ENCODE measurements at places on chromosomes 2 and 18.

- DNase-seq: no peak
These were observed 1.1 kb upstream of the SEH1L start for GRCh38 chr18:12946549-12947284.

DNA sequence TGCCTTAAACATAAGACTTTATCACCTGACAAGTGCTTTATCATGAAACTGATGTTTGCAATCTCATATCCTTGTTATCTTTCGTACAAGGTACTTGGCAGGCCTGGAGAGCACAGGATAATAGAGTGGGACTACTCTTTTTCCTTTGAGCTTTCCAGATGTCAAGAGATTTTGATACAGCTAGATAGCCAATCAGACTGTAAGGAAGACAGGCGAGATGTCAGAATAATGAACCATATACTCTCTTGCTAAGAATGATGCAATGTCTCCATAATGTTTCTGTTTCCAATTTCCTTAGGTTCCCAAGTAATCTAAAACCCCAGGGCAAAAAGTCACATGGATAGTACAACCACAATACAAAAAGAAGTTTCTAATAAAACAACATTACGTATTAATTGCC lies 313.1 kb downstream of the PDE11A start:
- DNase-seq: no peak

DNA sequence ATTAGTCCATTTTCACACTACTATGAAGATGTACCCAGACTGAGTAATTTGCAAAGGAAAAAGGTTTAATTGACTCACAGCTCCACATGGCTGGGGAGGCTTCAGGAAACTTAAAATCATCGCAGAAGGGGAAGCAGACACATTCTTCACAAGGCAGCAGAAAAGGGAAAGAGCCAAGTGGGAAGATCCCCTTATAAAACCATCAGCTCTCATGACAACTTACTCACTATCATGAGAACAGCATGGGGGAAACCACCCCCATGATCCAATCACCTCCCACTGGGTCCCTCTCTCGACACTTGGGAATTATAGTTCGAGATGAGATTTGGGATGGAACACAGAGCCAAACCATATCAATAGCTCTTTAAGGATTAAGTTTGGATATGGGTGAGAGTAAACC lies 246.1 kb upstream of the CYRIA start:
- no peak for DNase-seq

- no peak for DNase-seq
These were observed 6.6 kb upstream of the NPC1 start for GRCh38 chr18:23592911-23593310.

DNA sequence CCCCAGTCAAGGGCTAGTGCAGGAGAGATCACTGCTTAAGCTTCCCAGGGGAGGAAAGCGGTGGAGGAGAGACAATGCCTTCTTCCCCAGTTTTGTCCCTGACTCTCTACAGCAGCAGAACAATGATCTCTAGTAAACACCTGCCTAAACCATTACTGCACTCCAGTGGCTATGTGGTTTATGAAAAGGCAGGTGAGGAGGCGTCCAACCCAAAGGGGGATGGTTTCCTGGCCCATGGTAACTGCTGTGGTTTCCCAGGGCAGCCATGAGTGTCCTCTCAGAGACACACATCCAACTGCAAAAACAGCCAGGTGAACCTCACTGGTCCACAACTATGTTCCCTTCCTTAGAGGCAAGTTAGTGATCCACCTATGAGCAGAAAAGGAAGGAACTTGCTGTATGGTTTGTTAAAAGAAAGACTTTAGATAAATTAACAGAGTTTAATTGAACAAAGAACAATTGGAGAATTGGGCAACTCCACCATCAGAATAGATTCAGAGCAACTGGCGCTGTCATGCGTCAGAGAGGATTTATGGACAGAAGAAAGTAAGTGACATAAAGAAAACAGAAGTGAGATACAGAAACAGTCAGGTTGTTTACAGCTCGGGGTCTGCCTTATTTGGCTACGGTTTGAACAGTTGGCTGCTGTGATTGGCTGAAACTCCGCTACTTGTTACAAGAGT lies 4.8 kb upstream of the TTC39C start:
- peak; percentile 71 for DNase-seq

DNA sequence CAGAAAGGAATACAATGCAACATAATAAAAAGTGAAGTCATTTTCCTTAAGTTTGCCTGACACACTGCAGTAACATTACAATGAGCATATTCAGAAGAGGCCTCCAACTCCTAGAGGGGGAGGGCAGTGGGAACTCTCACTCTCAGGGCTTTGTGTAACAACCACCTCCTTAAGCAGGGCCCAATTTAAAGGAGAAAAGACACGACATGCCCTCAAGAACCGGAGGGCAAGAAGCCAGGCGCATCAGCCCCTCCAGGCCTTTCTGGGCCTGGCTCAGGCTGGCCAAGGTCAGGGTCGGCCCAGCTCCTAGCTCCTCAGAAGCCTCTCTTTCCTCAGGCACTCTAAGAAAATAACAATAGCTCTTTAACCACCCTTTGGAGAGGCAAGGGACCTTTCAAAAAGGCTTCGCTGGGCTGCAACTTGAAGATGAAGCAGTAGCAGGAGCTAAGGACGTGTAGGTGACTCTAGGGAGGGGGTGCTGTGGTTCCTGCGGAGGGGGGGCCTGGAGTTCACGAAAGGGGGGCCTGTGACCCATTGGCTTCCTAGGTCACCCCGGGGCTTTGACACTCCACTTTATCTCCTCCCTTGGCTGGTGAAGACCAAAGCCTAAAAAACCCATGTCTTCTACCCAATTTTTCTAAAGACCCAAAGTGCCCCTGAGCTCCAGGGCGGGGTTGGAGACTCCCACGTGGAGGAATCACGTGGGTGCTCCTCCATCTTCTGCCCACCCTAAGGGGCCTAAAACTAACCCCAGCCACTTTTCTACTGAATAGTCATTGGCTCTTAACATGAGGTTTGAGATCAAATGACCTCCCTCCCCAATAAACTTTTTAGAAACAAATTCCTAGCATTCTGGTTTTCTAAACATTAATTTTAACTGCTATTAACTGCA lies 13.3 kb downstream of the SERTAD2 start:
- no peak for DNase-seq

DNA sequence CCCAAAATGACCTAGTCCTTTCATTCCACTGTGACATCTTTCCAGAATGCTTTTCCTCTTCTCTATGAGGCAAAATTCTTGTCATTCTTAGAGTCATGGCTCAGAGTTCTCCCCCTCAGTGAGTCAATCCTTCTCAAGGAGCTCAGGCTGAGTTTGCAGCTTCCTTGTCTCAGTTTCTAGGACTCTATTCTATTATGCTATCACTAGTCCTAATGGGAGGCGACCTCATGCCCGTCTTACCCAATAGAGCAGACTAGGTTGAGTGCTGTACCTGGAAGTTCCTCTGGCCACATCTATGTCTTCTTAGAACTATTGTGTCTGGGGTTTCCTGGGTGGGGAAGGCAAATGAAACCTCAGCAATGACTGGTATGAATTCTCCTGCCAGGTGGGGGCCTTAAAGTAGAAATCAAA lies 51.5 kb downstream of the HAUS1 start:
- DNase-seq: peak; percentile 67

DNA sequence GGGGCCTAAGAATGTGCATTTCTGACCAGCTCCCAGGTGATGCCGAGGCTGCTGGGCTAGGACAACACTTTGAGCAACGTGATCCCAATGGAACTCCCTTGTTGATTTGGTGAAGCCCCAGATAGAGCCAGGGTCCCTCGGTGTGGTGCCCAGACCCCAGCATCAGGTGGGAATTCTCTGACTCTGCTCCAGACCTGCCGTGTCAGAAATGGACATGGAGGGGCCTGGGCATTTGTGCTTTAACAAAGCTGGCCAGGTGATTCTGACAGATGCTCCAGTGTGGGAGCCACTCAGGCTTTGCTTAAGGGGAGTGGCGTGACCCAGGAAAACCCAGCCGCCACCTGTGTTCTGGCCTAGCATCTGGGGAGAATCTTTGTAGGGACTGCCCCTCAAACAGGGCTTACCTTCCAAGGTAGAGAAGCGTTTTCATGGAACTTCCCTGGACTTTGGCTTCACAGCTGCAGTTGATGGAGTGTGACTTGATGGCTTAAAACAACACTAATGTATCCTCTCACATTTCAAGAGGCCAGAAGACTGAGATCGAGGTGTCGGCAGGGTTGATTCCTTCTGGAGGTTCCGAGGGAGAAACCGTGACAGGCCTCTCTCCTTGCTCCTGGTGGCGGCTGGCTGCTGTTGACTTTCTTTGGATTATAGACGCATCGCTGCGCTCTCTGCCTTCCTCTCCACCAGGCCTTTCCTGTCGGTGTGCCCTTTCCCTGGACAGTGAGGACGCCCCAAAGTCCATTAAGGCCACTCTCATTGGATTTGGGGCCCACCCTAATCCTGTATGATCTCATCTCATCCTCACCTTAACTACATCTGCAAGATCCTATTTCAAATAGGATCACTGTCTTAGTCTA lies 57.0 kb upstream of the HDAC4 start:
- no peak for DNase-seq

GRCh38 chr2:32835148-32835547 lies 111.6 kb upstream of the LTBP1 start:
- DNase-seq: no peak

GRCh38 chr2:27422958-27423357 lies 5.5 kb upstream of the NRBP1 start:
- DNase-seq: no peak

- DNase-seq: no peak
These were observed 39.9 kb downstream of the NCK2 start for GRCh38 chr2:105784589-105784988.

DNA sequence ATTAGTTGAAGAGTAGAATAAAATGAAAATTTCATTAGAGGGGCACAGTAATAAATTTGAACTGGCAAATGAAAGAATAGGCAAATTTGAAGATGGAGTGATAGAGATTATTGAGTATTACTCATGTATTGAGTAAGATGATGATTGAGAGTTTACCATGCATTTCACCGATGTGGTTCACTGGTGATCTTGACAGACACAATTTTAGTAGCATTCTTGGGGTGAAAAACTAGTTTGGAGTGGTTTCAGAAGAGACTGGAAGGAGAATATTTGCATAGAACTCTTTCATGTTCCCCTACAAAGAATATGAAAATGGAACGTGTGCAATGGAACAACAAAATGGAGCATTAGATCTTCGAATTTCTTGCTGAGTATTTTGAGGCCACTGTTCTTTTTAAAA lies 121.4 kb downstream of the ASXL3 start:
- DNase-seq: no peak

DNA sequence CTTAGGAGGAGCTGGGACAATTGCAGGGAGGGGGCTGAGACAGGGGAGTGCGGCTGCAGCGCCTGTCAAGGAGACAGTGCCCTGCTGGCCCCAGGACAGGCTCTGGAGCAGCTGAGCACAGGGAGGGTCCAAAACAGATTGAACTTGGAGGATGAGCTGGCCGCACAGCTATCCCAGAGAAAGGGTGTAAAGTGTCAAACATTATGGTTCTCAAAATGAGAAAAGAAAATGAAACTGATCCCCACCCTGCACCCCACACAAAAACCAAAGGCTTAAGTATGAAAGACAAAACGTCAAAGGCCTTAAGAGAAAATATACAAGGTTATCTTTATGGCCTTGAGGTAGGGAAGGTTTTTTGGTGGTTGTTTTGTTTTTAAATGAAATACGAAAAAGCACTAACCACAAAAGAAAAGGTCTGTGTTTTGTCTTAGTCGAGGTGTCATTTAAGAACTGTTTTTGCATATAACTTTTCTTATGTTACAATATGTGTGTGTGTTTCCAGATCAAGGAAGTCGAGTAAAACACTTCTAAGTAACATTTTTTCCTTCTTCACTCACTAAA lies 111.8 kb downstream of the HDAC4 start:
- DNase-seq: peak; percentile 70

DNA sequence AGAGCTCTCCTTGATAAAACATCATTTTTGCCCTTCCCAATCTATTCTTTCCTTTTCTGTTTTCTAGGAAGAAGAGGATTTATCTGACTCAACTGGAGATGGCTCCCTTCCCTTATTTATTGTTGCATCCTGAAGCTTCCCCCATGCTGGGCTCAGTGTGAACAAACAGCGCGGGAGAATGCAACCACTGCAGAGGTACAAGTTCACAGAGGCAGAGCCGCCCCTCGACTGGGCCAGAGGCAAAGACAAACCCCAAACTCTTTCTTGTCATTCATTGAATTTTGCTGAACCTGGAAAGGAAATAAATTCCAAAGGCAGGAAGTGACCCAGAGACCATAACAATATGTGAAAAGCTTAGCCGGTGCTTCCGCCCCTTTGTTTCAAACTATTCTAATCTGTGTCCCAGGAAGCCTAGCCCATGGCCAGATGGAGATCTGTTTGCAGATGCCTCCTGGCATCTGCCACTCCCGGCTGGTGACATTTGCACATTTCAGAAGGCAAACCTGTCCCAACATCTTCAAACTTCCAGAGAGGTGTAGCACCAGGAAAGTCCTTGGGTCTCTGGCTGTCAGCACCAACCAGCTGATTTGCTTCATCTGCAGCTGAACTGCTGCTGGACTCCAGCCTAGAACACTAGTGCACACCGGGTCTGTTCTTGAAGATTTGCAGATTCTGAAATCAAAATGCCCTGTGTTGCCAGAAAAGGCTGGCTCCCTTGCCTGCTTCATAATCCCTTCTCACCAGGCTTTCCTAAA lies 79.4 kb upstream of the MAP4K3 start:
- no peak for DNase-seq

DNA sequence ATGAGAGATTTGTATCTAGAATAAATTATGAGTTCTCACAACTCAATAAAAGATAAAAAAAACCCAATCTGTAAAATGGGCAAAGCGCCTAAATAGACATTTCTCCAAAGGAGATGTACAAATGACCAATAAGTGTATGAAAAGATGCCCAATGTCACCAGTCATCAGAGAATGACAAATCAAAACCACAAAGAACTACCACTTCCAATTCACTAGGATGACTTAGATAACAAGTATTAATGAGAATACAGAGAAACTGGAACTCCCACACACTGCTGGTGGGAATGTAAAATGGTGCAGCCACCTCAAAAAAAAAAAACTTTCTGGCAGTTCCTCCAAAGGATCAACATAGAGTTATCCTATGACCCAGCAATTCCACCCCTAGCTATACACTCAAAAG lies 17.4 kb upstream of the COL6A3 start:
- DNase-seq: peak; percentile 49

DNA sequence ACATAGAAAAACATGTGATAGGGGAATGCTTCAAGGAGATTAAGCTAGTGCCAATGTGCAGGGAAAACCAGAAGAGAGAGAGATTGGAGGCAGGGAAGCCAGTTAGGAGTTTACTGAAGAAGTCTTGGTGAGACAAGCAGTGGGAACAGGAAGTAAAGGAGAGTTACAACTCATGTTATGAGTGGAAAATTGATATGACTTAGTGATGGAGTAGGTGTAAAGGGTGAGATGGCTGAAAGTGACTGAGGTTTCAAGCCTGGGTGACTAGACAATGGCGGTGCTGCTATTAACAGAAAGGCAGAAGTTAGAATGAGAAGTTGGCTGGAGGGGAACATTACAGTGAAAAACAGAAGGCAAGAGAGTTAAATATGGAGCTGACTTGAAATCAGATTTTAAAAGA lies 16.5 kb downstream of the DOK1 start:
- peak; percentile 55 for DNase-seq

- DNase-seq: no peak
These were observed 28.0 kb downstream of the EHBP1 start for GRCh38 chr2:62733546-62733945.
